Stimulated activated CD8-positive, alpha-beta memory T cell treated with anti-CD3 and anti-CD28 coated beads, Interleukin-7, amount 100 ng/mL, for 1 hour (primary cell): ENCODE measurements at places on chromosomes 11 and 22.

DNA sequence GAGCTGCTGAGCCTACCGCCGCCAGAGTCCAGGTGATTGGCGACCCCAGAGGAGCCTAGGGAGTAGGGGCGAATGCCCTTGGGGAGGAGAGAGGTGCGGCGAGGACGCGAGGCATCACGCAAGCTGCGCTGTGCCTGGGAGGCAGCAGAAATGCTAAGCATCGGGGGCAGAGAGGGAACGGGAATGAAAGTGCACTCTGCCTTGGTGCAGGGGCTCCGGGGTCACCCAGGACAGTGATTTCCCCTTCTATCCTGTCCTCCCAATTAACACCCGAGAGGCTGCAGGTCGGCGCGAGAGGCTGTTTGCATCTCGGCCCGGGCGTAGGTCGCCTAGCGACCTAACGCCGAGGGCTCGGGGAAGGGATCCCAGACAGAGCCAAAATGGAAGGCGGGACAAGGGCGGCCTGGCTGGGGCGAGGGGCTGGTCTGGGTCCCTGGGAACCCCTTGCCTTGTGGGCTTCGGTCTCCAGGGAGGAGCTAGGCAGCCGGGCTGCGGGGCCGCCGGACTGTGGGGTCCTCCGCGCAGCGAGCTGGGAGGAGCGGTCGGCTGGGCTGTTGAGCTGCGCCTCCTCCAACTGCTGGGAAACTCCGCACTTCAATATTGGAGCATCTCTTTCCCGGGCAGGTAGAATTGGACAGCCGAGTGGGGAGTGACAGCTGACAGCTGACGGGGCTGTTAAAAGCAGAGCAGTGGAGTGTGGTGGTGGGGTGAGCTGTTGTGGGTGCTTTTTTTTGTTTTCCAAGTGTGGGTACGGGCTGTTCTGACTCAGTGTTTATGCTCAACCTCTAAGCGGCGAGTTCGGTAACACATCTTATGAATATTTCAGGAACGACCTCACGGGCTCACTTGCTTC, 657 bp downstream of the ELMOD1 start:
- DNase-seq, result no peak

- no peak for DNase-seq
Measured at GRCh38 chr11:1473011-1473628, 13.5 kb downstream of the MOB2 start.

DNA sequence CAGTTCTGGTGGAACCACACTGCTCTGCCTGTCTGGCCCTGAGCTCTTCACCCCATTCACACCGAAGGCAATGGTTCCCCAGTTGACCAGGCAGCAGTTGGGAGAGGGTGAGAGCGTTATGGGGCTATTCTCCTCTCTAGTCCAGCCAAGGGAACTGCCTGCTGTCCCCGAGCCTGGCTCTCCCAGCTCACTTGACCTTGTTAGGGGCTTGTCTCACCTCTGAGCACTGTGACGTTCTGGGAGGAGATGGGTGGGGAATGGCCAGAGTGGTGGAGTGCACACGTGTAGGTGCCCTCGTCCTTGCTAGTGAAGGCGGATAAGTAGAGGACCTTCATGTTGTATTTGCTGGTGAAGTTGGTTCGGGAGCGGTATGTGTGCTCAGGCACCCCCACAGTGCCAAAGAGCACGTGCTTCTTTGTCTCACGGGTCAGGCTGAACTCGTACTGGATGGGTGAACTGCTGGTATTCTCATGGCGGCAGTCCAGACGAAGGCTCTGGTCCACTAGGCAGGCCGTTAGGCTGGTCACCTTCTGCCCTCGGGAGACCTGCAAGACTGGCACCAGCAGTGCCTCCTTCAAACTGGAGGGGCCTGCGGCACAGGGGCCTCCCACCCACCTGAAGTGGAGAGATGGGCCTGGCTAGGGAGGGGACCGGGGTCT, 3.0 kb downstream of the THY1 start:
- no peak for DNase-seq

- no peak for DNase-seq
Measured at GRCh38 chr11:13262096-13262495, 15.5 kb upstream of the BMAL1 start.

- DNase-seq, result no peak
Measured at GRCh38 chr11:110509472-110509871, 79.7 kb downstream of the FDX1 start.

- DNase-seq, result no peak
Measured at GRCh38 chr22:50581031-50581949, 1.4 kb downstream of the CHKB start.
